ENCODE measurements at places on chromosomes 11 and 22. TPM values are rescaled to one million over a fixed set of nuclear protein-coding genes. Genes with fewer than 3 reads are reported as not detected.

- H3K36me3 ChIP-seq = no peaks in the 10 kb centered on the region
- no peaks in the 10 kb centered on the region for H3K27me3 ChIP-seq
- no peaks in the 10 kb centered on the region for H3K4me1 ChIP-seq
These were observed 1099.9 kb downstream of the TBC1D22A start for GRCh38 chr22:47862394-47862793.

DNA sequence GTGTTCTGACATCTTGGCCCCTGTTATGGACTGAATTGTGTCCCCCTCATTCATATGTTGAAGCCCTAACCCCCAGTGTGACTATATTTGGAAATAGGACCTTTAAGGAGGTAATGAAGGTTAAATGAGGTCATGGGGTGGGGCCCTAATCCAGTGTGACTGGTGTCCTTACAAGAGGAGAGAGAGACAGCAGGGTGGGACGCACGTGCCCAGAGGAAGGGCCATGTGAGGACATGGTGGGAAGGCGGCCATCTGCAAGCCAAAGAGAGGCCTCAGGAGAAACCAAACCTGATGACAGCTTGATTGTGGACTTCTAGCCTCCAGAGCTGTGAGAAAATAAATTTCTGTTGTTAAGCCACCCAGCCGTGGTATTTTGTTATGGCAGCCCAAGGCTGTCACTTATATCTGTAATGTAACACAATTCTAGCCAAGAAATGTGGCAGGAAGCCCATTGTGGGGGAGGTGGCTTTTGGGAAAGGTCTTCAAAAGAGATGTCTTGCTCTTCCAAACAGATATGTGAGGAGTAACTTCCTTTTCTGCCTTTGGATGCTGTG is 23.7 kb downstream of the SLC22A6 start:
- H3K36me3 ChIP-seq = no peaks in the 10 kb centered on the region
- no peaks in the 10 kb centered on the region for H3K4me1 ChIP-seq
- no peaks in the 10 kb centered on the region for H3K27me3 ChIP-seq
- no peak overlapping the region for H3K4me3 ChIP-seq

DNA sequence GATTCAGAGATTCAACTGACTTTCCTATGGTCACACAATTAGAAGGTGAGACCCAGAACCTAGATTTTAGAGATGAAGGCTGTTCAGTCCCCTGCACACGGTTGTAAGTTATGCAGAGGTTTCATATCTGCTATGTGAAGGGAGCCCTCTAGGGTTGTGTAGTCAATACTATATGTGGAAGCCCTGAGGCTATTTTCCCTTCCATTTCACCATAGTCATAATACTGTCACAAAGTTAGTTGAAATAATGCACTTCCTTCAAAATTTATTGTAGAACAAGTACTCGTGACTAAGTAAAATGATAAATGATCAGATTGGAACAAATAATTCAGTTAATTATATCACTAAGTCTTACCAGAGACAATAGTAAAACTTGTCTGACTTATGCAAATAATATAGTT is 48.8 kb downstream of the ENDOD1 start:
- H3K4me3 ChIP-seq = no peak overlapping the region
- no peak overlapping the region for H3K27ac ChIP-seq
- no peaks in the 10 kb centered on the region for H3K4me1 ChIP-seq
- no peaks in the 10 kb centered on the region for H3K27me3 ChIP-seq

Gene TUB
- 6.8 TPM for total RNA-seq

DNA sequence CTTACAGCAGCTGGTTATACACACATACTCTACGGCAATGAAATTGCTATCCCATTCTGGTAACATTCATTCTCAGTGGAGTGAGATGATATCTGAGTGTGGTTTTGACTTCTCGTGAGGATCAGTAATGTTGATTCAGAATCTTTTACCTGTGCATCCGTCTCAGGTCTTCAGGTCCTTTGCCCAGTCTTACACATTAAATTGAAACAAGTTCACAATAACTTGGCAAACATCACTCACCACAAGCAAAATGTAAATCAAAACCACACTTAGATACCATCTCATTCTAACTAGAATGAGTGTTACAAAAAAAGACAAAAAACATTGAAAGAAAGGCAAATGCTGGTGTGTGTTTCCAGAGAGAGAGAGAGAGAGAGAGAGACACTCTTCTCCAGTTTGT is 14.0 kb downstream of the RGL4 start:
- peaks cover 78% of the 10 kb centered on the region for H3K36me3 ChIP-seq
- no peak overlapping the region for H3K27ac ChIP-seq
- no peak overlapping the region for H3K4me3 ChIP-seq
- DNase-seq = no peak
- peaks cover 2% of the 10 kb centered on the region for H3K4me1 ChIP-seq

DNA sequence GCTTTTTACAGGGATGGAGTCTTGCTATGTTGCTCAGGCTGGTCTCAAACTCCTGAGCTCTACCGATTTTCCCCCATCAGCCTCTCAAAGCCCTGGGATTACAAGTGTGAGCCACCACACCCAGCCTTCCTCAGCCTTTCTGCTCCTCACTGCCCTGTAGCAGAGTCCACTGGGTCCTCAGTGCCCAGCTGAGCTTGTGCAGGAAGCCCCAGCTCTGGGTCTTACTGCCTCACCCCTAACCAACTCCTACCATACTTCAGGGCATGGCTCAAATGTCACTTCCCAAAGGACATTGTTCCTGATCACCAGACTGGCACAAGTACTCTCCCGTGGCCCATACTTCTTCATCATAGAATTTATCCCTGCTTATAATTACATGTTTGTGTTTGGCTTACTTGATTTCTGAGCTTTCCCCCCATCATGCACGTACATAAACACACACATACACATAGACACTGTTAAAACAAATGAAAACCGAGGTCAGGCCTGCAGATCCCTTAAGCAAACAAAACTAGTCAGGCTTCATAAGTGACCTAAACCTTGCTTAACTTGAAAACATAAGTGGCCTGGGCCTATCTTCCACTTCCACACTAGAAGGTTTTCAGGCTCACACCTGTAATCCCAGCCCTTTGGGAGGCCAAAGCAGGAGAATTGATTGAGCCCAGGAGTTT is 14.0 kb upstream of the SLC43A3 start:
- no peaks in the 10 kb centered on the region for H3K36me3 ChIP-seq
- H3K4me3 ChIP-seq = no peak overlapping the region
- DNase-seq = no peak
- H3K27me3 ChIP-seq = no peaks in the 10 kb centered on the region
- no peaks in the 10 kb centered on the region for H3K4me1 ChIP-seq

Gene ART1
- total RNA-seq = 0.31 TPM

DNA sequence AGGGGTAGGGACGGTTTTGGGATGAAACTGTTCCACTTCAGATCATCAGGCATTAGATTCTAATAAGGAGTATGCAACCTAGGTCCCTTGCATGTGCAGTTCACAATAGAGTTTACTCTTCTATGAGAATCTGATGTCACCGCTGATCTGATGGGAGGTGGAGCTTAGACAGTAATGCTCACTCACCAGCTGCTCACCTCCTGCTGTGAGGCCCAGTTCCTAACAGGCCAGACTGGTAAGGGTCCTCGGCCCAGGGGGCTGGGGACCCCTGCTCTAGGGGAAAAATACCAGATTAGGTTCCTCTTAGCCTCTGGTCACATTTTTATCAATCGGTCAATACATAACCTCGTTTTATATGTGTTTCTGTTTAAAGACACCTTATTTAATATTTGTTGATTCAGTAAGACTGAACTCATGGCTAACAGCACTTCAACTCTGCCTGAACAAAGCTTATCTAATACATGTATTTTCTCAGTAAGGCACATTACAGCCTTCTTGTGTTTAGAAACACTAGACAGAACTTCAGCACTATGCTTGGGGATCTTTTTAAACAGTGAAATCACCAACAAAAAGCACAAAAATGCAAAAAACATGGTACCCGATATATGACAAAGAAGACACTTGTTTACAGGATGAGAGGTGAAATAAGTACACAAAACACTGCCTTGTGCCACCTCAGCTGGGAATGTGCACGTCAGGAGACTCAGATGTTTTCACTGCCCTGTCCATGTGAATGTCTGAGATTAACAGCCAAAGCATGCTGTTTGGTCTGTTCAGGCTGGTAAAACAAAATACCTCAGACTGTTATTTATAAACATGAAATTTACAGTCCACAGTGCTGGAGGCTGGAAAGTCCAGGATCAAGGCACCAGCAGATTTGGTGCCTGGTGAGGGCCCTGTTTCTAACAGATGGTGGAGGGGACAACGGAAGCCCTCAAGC is 107.5 kb downstream of the USP35 start:
- no peaks in the 10 kb centered on the region for H3K36me3 ChIP-seq
- H3K27me3 ChIP-seq = no peaks in the 10 kb centered on the region
- DNase-seq = no peak
- no peak overlapping the region for H3K4me3 ChIP-seq
- H3K27ac ChIP-seq = no peak overlapping the region
- H3K4me1 ChIP-seq = peaks cover 10% of the 10 kb centered on the region

- H3K4me3 ChIP-seq = no peak overlapping the region
- H3K27me3 ChIP-seq = no peaks in the 10 kb centered on the region
- no peaks in the 10 kb centered on the region for H3K36me3 ChIP-seq
- DNase-seq = no peak
These were observed 2.3 kb upstream of the APOA4 start for GRCh38 chr11:116825434-116825833.

Gene FAM180B
- not detected for total RNA-seq

Gene PHF21A
- 48.2 TPM for total RNA-seq

Gene UBQLNL
- 0.69 TPM for total RNA-seq

- H3K27ac ChIP-seq = no peak overlapping the region
- no peaks in the 10 kb centered on the region for H3K36me3 ChIP-seq
- no peak overlapping the region for H3K4me3 ChIP-seq
- DNase-seq = no peak
These were observed 48.0 kb downstream of the MCHR1 start for GRCh38 chr22:40727070-40727963.

- no peak overlapping the region for H3K4me3 ChIP-seq
- peak overlapping the region; percentile 85 for H3K27ac ChIP-seq
- no peaks in the 10 kb centered on the region for H3K36me3 ChIP-seq
- H3K4me1 ChIP-seq = peaks cover 44% of the 10 kb centered on the region
- H3K27me3 ChIP-seq = no peaks in the 10 kb centered on the region
These were observed 23.7 kb upstream of the CBX7 start for GRCh38 chr22:39176143-39176713.

- H3K36me3 ChIP-seq = no peaks in the 10 kb centered on the region
- H3K27ac ChIP-seq = no peak overlapping the region
- no peak for DNase-seq
These were observed 113.6 kb upstream of the SEZ6L start for GRCh38 chr22:26055693-26056092.

Gene OR2AG2
- total RNA-seq = 0.19 TPM

DNA sequence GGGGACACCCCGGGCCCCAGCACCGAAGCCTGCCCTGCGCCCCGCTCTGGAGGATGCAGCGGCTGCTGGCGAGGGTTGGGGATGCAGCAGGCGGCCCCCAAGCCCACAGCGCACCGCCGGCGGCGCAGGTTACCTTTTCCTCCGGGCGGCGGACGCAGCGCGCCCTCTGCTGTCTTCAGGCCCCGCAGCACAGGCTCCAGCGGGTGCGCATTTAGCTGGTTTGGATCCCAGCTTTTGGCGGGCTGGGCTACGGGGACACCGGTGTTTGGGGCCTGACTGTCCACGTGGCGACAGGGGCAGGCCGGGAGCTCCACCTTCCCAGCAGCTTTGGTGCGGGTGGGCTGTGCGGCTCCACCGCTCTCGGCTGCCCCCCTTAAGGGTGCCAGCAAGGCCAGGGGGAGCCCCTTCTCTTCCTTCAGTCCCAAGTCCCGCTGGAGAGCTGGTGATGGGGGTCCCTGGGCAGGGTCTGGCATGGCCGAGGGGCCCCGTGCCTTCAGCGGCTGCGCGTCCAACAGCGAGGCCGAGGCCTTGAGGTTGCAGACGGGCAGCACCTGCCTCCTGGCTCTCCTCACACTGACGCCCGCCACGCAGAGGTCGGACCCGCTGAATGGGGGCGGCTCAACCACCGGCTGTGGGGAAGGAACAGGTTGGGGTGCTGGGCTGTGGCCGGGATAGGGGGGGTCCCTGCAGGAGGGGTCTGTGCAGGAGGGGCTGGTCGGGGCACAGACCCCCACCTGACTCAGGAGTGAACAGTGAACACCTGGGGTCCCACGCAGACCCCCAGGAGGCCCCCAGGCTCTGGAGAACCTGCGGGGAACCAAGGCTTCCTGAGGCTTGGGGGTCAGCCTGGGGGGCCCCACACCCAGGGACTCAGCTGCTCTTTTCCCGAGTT is 18.0 kb upstream of the IL17REL start:
- DNase-seq = peak; percentile 75
- H3K4me1 ChIP-seq = no peaks in the 10 kb centered on the region
- no peak overlapping the region for H3K27ac ChIP-seq
- no peaks in the 10 kb centered on the region for H3K36me3 ChIP-seq
- no peaks in the 10 kb centered on the region for H3K27me3 ChIP-seq

Gene MYBPC3
- total RNA-seq = 0.19 TPM

DNA sequence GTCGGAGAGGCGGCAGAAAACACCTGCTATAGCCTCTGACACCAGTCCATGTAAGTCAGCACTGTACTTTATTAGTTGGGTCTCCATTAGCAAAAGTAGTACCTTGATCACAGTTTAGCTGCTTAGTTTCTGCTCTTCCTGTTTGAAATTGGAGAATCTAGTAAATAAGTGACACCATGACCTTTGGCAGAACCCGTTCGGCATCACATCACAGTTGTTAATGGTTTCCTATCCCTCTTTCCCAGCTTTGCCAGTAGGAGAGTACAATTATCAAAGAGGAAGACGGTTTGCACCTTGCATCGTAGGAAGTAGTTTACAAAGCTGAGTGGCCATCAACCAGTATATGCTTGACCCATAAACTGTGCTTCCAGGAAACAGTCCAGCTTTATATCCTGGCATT is 101.8 kb downstream of the TRIM44 start:
- no peaks in the 10 kb centered on the region for H3K27me3 ChIP-seq
- no peak overlapping the region for H3K27ac ChIP-seq
- DNase-seq = no peak
- no peak overlapping the region for H3K4me3 ChIP-seq
- peaks cover 16% of the 10 kb centered on the region for H3K4me1 ChIP-seq

GRCh38 chr11:44136176-44136945 is 40.9 kb downstream of the EXT2 start:
- H3K4me1 ChIP-seq = peaks cover 2% of the 10 kb centered on the region
- H3K4me3 ChIP-seq = no peak overlapping the region
- no peaks in the 10 kb centered on the region for H3K27me3 ChIP-seq
- no peak for DNase-seq

Gene SMC1B
- not detected for total RNA-seq

GRCh38 chr11:116638463-116638862 is 134.3 kb downstream of the BUD13 start:
- H3K4me3 ChIP-seq = no peak overlapping the region
- DNase-seq = no peak
- H3K27ac ChIP-seq = no peak overlapping the region
- H3K36me3 ChIP-seq = no peaks in the 10 kb centered on the region
- H3K27me3 ChIP-seq = no peaks in the 10 kb centered on the region
- no peaks in the 10 kb centered on the region for H3K4me1 ChIP-seq

Gene H19
- 53.8 TPM for total RNA-seq
